ENCODE measurements at places on chromosomes 13 and 19.

- DNase-seq = no peak
- H3K27ac ChIP-seq = no peak overlapping the region
- H3K4me3 ChIP-seq = no peak overlapping the region
- H3K36me3 ChIP-seq = no peaks in the 10 kb centered on the region
- H3K4me1 ChIP-seq = peaks cover 6% of the 10 kb centered on the region
Measured at GRCh38 chr13:108902405-108903155, 273.2 kb downstream of the MYO16 start.

GRCh38 chr13:31416066-31416465, 216.3 kb downstream of the B3GLCT start:
- no peak overlapping the region for H3K4me3 ChIP-seq
- no peak overlapping the region for H3K27ac ChIP-seq
- DNase-seq = no peak
- no peaks in the 10 kb centered on the region for H3K4me1 ChIP-seq
- peaks cover 66% of the 10 kb centered on the region for H3K27me3 ChIP-seq

DNA sequence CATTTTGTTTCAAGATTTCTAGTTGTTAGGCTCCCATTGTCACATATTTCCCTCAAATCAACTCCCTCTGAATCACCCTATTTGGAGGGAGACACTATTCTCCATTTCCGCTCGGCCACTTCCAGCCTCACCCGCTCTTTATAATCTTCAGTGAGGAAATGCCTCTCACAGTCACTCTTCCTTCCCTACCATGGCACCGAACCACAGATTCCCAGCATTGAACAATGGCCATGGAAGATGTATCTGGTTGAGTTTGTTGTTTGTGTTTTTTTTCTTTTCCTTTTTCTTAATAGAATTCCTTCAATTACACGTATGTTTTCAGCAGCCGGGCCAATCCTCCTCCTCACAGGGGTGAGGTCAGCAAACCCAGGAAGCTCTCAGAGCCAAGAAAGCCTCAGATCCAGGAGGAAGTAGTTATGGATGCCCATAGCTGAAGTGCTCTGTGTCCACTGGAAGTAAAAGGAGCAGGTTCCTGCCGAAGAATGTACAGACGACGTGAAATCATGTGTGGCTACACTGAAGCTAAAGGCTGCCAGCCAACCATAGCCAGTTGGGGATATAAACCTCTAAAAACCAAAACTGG, 472.1 kb downstream of the FOXO1 start:
- H3K27me3 ChIP-seq = peaks cover 8% of the 10 kb centered on the region
- no peaks in the 10 kb centered on the region for H3K36me3 ChIP-seq
- DNase-seq = peak; percentile 42
- H3K4me1 ChIP-seq = peaks cover 17% of the 10 kb centered on the region

GRCh38 chr19:2488942-2489731, 13.2 kb downstream of the GADD45B start:
- H3K27me3 ChIP-seq = no peaks in the 10 kb centered on the region
- H3K27ac ChIP-seq = no peak overlapping the region
- no peak for DNase-seq
- no peak overlapping the region for H3K4me3 ChIP-seq
- no peaks in the 10 kb centered on the region for H3K36me3 ChIP-seq
- peaks cover 52% of the 10 kb centered on the region for H3K4me1 ChIP-seq

DNA sequence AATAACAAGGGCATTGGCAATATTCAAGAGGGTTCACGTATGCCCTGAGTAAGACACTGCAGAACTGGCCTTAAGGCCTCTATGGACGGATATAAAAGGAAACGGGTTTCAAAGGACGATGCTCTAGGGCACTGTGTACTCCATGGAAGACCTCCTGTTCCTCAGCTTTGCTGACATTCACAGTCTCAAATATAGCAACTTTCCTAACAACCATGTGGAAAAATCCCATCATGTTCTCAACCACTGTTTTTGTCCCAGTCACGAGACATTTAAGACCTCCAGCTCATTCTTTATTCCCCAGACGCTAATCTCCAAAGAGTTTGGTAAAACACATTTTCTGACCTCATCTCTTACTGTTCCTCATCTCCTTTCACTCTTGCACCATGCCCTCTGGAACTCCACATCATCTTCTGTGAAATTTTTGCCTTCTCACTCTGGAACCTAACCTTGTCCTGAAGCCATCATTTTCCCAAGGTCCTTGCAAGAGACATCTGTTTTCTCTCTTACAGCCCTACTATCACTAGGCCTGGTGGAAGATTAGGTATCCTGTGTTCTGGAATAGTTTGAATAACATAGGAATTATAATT, 37.6 kb downstream of the SPRY2 start:
- no peak for DNase-seq
- no peaks in the 10 kb centered on the region for H3K36me3 ChIP-seq
- H3K27me3 ChIP-seq = no peaks in the 10 kb centered on the region
- no peak overlapping the region for H3K27ac ChIP-seq

Data from osteocyte (in vitro differentiated cells).